Non-pigmented ciliary epithelial cell (primary cell): ENCODE measurements at places on chromosomes 3 and 15.

DNA sequence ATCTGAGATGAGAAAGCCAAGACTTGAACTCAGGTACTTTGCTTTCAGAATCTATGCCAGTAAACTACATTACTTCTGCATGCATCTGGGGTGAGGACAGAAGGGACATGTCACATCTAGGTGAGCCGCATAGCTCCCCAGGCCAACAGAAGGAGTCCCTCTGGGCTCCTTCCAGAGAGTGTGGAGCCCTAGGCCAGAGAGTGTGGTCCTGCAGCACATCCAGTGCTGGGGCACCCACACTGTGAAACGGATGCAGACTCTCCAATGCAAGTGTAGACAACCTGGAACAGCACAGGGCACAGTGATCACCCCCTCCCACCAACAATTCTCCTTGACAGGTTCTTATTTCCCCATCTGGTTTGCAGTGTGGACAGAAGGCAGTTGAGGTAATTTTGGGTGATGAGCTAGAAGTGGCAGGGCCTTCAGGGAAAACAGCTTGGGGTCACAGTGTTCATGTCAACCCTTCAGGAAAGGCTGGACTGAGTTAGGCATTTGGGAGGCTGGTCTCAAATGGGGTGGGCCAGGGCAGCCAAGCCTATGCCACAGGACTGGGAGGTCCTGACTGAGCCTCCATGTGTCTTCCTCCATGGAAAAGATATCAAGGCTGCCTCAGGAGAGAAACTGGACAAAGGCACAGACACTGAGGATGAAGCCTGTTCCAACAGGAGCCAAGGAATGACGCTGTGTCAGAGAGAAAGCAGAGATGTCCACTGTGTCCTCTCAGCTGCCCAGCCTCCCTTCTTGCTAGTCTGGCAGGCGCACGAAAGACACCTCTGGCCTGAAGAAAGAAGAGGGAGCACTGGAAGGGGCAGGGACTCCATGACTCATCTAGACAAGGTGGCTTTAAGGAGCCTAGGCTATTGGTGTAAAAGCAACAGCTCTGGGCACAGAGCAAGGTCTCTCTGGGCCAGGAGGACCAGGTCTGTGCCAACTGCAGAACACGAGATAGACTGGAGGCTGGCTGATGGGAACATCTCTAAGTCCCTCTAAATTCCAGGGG, 1.7 kb downstream of the PLCD1 start:
- DNase-seq: no peak

DNA sequence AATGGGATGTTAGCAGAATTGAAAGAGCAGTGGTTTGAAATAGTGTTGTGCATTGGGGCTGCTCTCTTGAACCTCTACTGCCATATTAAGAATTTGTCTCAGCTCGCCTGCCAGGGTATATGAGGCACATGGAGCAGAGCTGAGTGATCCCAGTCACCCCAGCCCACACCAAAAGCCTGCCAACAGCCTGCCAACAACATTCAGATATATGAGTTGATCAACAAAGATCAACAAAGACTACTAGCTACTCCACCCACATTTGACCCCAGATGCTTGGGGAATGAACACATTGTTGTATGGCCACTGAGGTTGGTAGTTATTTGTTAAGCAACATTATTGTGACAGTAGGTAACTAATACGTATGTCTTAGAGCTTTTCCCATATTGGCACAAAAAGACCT, 570.9 kb upstream of the IL12A start:
- DNase-seq: no peak

DNA sequence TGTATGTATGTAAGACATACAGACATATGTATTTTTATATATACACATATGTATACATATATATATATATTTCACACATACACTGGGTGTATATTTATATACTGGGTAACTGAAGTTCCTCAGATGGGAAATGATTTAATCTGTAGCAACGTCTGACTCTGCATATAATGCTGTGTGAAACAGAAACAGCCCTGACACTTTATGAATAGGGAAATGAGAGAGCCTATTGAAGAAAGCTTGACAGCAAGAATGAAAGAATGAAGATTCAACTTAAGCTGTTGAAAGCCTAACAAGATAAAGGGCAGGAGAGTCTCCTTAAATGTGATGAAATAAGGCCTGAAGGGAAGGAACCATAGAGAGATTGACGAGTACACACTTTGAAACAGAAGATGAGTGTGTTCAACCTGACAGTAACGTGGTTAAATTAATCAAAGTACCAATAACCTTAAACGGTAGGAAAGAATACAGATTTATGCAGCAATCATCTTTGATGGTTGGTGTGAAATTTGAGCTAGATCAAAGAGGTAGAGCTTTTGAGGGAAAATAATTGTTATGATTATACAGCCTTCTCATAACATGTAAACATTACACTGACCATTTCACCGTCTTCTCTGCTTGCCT, 169.9 kb downstream of the MECOM start:
- DNase-seq: no peak

DNA sequence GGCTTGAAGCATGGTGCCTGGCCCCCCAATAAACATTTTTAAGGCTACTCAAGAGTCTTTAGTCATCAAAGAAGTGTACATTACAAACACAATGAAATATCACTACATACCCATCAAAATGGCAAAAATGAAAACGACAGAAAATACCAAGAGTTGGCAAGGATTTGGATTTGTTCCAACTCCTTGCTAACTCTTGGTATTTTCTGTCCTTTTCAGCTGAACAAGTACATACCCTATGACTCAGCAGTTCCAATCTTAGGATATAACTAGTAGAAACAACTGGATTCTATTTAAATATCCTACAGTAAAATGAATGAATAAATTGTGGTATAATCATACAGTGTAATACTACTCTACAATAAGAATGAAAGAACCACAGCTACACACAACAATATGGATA, 25.1 kb upstream of the GABPB1 start:
- no peak for DNase-seq

DNA sequence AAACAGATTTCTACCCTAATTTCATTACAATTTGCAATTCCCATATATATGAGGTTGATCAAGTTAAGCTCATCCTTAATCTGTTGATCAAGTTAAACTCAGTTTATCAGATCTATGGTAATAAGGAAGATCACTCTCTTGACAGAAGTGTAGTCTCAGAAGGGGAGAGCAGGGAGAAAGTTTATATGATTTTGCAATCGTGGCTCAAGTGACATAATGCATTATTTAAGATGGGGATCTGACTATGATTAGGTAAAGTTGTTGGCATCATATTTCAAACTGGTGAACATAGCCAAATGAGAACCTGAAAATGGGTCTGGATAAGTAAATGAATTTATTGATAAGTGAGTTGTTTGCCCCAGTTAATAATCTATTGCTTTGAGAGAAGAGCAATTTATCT, 995.3 kb downstream of the OTOL1 start:
- DNase-seq: peak; percentile 24

DNA sequence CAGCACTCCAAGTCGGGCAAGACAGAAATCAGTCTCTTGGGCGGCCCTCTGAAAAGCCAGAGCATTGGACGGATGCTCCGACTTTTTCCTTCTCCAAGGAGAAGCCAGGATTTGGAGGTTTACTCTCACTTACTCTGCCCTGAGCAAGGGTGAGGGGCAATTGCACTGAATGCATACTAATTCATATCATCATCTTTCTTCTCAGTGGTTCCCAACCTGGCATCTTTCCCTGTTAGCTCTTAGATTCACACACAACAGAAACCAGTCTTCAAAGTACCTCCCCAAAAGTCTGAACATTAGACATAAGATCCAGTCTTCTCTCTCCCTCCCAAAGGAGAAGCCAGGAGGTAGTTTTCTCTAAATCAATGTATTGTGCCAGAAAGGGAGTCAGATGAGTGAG, 219.2 kb downstream of the GREM1 start:
- DNase-seq: no peak

- DNase-seq: no peak
Observed at GRCh38 chr3:174223042-174223441, 636.1 kb upstream of the NAALADL2 start.

- DNase-seq: no peak
Observed at GRCh38 chr3:196646666-196647216, 7.2 kb downstream of the NRROS start.

DNA sequence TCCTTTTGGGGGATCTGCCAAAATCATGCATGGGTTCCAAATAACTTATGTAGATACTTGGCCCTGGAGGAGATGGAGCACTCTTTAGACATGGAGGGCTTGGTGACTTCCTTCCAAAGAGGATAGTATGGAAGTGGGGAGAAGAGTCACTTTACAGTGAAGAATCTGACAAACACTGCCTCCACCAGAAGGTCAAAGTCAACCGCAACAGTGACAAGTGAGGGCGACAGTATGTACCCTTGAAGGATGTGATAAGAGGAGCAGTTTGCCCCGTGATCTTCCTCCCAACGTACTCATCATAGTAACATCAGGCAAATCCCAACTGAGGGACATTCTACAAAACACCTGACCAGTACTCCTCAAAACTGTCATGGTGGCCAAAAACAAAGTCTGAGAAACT, 62.0 kb downstream of the LMCD1 start:
- no peak for DNase-seq

DNA sequence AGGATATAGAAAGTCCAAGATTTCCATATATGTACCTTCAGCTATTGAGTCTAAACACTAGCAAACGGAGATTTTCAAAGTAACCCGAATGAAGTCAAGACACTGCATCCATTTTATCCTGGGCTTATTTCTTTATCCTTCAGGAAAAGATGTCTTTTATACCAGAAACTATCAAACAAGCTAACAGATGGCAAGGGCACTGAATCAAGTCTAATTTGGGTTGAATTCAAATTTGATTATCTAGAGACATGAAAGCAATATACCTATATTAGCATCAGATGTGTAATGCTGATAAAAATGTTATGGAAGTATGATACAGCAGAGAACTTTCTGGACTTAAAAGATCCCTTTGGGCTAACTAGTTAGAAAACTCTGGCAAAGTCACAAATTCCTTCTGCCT, 138.3 kb upstream of the TSPAN3 start:
- DNase-seq: no peak

- no peak for DNase-seq
Observed at GRCh38 chr3:118277814-118278213, 756.8 kb downstream of the IGSF11 start.

GRCh38 chr15:80204231-80204630, 47.8 kb downstream of the CTXND1 start:
- DNase-seq: no peak

- no peak for DNase-seq
Observed at GRCh38 chr3:115438799-115439198, 184.5 kb upstream of the GAP43 start.

GRCh38 chr15:77546050-77546501, 86.6 kb downstream of the LINGO1 start:
- DNase-seq: peak; percentile 60

DNA sequence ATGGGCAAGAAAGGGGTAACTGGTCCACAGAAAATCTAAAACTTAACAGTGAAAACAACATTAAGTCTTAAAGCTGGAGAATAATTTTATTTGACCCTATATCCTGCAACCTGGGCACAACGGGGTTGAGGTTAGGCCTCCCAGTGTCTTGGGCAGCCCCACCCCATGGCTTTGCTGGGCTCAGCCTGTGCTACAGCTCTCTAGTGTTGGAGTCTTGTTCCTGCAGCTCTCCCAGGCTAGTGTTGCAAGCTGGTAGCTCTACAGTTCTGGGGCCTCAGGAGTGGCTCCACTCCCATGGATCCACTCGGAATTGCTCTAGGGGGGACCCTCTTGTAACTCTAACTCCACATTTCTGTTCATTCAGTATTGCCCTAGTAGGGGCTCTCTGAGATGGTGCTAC, 24.9 kb upstream of the GNB4 start:
- no peak for DNase-seq

- DNase-seq: no peak
Observed at GRCh38 chr15:60389261-60390077, 8.3 kb downstream of the ANXA2 start.

- DNase-seq: no peak
Observed at GRCh38 chr15:55281517-55282228, 7.9 kb downstream of the RAB27A start.

DNA sequence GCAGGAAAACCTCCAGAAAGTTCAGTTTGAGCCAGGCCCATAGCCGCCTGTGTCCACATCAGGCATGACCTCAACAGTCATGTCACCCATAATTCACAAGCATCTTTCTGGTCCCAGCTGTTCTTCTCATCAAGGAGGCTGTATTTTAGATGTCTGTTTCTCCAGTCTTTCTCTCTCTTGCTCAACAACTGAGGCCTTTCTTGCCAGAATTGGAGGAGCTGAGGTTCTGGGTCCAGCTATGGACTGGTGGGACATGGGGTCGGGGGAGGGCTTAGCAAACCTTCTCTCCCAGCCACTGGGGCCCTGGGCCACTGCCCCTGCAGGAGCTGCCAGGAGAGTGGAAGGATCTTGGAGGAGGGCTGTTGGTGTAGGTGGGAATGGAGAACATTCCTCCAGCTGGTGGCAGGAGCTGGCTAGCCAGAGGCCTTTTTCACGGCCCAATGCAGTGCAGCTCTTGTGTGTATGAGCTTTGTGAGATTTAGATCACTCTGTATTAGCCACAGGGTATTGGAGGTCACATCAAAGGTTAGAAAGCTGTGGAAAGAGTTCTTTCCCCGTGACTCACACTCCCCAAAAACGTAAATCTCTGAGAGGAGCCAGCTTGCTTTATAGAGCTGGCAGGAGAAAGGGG, 23.5 kb downstream of the MAGEF1 start:
- peak; percentile 44 for DNase-seq

DNA sequence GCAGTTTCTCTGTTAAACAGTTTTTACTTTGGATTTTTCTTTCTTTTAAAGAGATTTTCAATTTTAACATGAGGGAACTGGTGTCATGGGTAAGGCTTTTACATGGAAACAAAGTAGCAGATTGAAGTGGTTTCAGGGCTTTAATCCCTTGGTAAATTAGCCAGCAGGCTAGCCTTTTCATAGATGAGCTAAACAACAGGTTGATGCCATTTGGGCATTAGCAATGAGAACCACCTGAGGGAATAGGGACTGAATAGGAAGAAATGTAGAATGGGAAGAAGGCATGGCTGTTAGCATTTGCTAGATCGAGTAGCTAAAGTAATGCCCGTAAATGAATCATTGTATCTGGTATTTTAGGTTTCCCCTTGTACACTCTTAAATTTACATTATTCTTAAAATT, 165.5 kb upstream of the MLF1 start:
- DNase-seq: no peak

- DNase-seq: no peak
Observed at GRCh38 chr3:24145481-24145880, 200.4 kb downstream of the NR1D2 start.

GRCh38 chr3:63030666-63031065, 155.4 kb upstream of the CADPS start:
- no peak for DNase-seq

DNA sequence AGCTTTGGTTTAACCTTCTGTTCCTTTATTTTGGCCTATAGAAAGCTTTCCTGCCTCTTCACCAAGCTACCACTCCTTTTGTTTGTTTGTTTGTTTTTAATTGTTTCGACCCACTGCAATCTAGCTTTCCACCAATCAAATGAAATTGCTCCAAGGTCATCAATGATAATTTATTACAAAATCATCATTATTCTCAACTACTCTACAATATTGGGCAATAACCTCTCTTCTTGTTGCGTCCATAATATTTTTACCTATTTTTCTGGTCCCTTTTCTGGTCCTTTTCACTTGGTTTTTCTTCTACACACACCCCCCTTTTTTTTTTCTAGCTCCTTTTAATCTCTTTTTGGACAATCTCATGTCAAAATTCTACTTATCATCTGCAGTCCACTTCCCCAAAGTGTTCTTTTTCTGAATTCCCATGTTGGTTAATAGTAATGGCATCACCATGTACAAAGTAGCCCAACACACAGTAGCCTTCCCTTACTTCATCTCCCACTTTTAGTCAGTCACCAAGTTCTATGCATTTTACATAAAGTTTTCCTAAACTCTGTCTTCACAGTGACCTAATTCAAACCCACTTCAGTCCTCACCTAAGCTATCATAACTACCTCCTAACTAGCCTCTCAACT, 11.0 kb upstream of the ANKRD28 start:
- DNase-seq: no peak

- DNase-seq: no peak
Observed at GRCh38 chr3:20043396-20043795, 3.1 kb downstream of the KAT2B start.
